SHP77 treated with DMSO at 0.1 percent for 48 hours (cell line): ENCODE measurements at places on chromosomes 7 and 10.

DNA sequence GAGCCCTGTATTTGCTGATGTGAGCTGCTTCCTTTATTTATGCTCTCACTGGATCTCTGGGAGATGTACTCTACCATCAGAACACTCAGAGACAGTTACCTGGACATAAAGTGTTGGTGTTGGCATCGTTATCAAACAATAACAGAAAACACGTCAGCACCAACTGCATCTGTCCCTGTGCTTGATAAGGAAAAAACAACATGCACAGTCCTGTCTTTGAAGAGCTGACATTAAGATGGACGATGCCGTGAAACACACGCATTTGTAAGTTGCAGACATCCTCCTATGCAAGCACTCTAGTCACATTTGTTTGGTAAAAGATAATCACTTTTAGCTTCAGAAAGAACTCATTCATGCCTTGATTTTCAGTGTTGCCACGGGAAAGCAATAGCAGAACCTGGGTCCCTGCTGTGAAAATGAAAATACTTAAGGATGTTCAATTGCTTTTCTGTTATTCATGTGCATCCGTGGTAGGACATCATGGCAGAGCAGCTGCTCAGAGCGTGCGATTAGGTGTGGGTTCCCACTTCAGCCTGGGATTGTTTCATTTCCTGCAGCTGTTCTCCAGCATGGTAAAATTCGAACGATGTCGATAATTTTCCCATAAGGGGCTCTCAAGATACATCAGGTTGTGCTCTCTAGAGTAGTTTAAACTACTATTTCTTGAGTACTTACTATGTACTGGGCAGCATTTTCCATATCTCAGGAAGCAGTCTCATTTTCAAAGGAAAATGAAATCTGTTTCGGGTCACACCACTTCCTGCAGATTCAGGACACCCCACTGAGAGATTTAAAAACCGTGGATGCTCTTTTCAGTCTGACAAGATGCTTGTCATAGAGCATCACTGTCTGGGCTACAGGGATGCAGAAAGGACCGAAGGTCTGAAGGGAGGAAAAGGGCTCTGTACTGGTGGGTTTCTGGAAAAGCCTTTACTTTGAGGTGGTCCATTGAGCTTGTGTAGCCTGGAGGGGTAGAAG is 248.7 kb downstream of the CAMK1D start:
- peak; percentile 61 for DNase-seq

GRCh38 chr7:5406957-5407945 is 16.4 kb downstream of the TNRC18 start:
- DNase-seq, result no peak

- no peak for DNase-seq
These were observed 356.9 kb downstream of the EXOC4 start for GRCh38 chr7:133609806-133610205.

DNA sequence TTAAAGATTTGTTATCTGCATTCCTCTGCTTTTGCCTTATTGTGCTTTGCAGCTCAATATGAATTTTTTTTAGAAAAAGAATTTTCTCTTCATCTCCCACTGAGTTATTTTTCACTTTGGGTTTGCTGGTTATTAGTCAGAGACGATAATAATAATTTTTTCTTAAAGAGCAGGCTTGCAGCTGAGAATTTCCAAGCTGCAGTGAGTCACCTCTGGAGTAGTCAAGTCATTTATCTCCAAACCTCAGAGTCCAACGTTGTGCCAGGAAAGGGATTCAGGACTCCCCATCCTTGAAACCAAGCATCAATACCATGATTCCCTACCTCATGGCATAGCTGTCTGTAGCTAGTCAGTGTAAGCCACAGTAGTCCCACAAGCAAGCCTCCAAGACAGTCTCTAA is 15.2 kb upstream of the EGR2 start:
- no peak for DNase-seq

DNA sequence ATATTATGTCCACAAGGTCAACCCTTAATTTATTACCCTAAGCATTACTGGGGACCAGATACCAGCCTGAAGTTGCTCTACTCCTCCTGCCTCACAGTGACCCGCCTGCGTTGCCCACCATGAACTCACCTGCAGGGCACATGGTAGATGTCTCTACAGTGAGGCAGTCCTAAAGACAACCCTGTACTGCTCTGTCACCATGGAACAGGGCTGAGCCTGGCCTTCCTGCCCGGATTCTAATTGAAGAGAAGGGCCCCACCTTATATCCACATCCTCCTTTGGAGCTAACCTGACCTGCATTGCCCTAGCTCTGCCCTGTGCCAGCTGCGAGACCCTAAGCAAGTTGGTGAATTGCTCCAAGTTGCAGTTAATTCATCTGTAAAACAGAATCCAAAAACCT is 4.1 kb downstream of the SH3PXD2A start:
- no peak for DNase-seq

- no peak for DNase-seq
These were observed 814.6 kb upstream of the AUTS2 start for GRCh38 chr7:68783684-68784083.

- no peak for DNase-seq
These were observed 312.0 kb upstream of the ZMIZ1 start for GRCh38 chr10:78756604-78757343.

DNA sequence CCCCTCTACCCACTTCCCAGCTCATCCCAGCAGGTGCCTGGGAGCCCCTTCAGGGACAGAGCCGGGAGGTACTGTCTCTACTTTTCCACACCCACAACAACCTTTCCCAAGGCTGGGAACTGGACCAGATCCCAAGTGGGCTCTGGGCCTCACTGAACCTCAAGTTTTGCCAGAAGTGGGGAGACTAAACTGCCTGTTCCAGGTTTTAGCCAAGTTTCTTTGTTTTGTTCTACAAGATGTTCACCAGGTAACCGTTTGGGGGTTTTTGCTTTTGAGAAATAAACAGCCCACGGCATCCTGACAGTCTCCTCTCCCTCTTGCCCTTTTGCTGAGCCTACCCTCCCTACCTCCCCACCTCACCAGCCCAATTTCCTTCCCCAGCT is 10.6 kb upstream of the EMX2 start:
- no peak for DNase-seq

GRCh38 chr10:65949526-65949925 is 976.3 kb upstream of the LRRTM3 start:
- DNase-seq, result no peak

DNA sequence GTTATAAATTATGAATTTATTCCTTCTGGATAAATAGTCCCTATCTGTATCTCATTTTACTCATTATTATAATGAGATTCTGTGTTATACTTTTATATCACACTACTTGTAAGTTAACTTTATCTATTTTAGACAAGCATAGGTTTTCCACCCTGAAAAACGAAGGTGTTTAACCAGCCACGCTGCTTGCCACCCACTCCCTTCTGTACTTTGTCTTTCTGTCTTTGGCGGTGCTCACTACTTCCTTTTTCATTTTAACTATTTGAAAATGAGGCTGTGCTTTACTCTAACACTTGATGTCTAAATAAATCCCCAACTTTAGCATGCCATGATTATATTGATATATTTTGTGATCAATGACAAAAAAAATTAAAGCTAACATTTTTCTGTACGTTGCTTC is 952.9 kb downstream of the DNAJB9 start:
- no peak for DNase-seq

- no peak for DNase-seq
These were observed 51.4 kb upstream of the SLC35B4 start for GRCh38 chr7:134367956-134368749.

- no peak for DNase-seq
These were observed 117.5 kb downstream of the NRF1 start for GRCh38 chr7:129728875-129729467.

DNA sequence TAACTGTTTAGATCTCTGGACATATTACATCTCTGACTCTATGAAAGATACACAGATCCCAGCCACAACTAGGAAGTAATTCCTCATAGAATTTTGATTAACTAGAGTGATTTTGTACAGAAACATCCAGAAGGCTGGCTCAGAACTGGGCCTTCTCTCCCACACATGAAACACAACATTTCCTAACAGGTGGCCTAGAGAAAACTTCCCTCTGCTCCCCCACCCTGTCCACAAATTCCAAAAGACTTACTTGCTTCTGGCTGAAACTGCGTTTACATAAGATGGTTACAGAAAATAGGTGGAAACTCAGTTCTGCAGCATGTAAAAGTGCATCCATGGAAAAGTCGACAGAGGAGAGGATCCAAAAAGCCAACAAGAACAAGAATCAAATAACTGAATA is 132.9 kb downstream of the FZD1 start:
- no peak for DNase-seq

DNA sequence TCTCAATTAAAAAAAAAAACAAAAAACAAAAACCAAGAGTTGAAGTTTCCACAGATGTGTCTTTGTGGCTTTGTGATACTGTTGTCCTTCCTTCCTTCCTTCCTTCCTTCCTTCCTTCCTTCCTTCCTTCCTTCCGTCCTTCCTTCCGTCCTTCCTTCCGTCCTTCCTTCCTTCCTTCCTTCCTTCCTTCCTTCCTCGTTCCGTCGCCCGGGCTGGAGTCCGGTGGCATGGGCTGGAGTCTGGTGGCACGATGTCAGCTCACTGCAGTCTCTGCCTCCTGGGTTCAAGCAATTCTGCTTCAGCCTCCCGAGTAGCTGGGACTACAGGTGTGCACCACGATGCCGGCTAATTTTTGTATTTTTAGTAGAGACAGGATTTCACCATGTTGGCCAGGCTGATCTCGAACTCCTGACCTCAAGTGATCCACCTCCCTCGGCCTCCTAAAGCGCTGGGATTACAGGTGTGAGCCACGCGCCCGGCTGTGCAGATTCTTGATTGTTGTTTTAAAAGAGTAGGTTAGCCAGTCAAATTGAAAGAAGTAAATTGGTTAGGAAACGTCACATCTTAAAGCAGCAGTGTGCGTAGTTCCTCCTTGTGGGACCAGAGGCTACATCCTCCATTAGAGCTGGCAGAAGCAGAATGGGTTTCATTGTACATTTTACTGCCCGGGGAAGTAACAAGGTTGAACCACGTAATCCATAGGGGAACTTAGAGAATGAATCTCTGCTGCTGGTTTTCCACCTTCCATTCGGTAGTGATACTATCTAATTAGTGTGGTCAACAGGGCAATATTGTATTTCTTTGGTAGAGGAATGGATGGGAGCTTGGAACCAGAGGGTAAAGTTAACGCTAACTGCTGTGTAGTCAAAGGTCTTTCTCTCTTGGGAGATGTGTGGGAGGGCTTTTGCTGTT is 20.6 kb downstream of the DNAJB6 start:
- DNase-seq, result no peak

DNA sequence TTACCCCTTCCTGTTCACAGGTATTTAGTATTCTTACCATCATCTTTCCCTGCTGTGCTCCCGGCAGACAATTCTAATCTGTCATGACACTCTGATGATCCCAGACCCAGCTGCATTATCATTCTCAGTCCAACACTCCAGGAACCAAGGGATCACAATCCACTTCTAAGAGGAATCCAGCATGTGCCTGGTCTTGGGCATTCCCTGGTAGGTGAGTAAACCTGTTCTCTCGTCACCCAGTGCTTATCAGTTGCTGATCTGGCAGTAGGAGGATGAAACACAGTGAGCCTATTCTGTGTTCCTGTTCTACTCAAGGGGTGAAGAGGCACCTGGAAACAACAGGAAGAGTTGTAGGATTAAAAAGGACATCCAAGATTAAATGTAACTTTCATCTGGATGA is 1.3 kb upstream of the DMBT1 start:
- DNase-seq, result no peak

GRCh38 chr7:46224363-46224762 is 303.3 kb upstream of the IGFBP3 start:
- no peak for DNase-seq

GRCh38 chr7:66668677-66669076 is 40.0 kb downstream of the KCTD7 start:
- no peak for DNase-seq
